ENCODE measurements at places on chromosomes 16 and 17. TPM values are rescaled to one million over a fixed set of nuclear protein-coding genes. Genes with fewer than 3 reads are reported as not detected.

- DNase-seq: no peak
Measured at GRCh38 chr16:47055136-47055885, 81.8 kb upstream of the DNAJA2 start.

GRCh38 chr16:23064639-23065038, 84.6 kb downstream of the USP31 start:
- no peak for DNase-seq

The NFAT5 gene
- total RNA-seq: 46.4 TPM

DNA sequence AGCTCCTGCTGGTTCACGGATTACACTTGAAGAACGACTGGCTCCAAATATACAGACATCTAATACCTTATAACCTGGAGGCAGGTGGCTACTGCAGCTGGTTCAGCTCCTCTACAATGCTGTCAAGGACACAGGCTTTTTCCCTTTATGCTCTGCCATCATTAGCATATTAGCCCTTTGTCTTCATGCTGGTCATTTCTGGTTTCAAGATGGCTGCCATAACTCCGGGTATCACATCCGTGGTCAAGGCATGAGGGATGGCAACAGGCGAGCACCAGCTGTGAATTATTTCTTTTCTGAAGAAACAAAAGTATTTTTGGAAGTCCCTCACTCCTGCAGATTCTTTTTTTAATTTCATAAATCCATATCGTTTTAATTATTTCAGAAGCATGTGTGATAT, 124.3 kb upstream of the MED13 start:
- no peak for DNase-seq

- DNase-seq: peak; percentile 71
Measured at GRCh38 chr17:5516060-5516792, 29.9 kb downstream of the MIS12 start.
